ENCODE measurements at places on chromosomes 6 and 20.

GRCh38 chr6:100460650-100461204 lies 4.0 kb downstream of the SIM1 start:
- DNase-seq = no peak

DNA sequence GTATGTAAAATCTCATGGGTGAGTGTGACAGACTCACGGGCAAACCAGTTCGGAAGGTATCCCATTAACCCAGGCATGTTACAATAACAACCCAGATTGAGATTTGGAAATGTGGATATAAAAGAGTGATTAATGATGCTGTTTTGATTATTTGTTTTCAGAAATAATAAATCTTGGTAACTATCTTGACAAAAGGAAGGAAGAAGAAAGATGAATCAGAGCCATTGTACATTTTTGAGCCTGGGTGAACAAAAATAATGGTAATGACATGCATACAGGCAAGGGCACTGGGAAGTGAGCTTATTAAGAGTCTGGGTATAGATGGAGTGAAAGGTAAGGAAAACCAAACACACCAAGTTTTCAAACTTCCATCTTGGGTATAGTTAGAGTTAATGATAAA lies 862.0 kb downstream of the PHF3 start:
- no peak for DNase-seq

GRCh38 chr6:27795697-27796494 lies 116.3 kb downstream of the OR2B2 start:
- peak; percentile 71 for DNase-seq

GRCh38 chr6:136753624-136754023 lies 38.7 kb downstream of the MAP3K5 start:
- DNase-seq = peak; percentile 56

GRCh38 chr20:62458275-62459251 lies 17.2 kb downstream of the GATA5 start:
- no peak for DNase-seq

DNA sequence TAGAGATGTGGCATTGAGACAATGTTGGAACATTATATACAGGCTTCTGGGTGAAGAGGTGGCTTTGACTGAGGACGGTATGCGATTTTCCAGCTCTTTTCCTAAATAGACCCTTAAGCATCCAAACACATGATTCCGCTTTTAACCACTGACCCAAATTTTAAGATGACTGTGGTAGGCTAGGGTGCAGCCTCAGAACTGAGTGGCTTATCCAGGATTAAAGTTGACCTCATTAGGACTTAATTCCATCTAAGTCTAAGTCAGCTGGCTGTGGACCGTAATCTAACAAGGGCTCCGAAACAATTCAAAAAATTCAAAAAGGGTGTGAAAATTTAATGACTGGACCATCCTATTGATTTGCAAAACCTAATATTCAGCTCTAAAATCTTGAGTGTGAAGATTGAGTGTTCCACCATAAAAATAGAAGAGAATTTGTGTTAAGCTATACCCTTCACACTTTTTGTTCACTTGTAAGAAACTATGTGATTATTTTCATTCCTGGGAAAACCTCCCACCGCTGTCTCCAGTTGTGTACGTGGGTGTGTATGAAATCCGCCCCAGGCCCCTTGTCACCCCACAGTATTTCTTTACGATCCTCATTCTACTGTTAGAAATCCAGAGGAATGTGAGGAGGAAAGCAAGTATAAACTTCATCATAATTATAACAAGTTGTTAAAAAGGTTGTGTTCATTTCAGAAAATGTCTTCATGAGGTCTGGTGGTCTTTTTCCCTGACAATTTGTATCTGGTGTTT lies 2.7 kb downstream of the PCMTD2 start:
- no peak for DNase-seq

- DNase-seq = no peak
Observed at GRCh38 chr6:83637953-83638352, 70.9 kb downstream of the SNAP91 start.

GRCh38 chr6:110053395-110054240 lies 75.5 kb downstream of the GPR6 start:
- no peak for DNase-seq

DNA sequence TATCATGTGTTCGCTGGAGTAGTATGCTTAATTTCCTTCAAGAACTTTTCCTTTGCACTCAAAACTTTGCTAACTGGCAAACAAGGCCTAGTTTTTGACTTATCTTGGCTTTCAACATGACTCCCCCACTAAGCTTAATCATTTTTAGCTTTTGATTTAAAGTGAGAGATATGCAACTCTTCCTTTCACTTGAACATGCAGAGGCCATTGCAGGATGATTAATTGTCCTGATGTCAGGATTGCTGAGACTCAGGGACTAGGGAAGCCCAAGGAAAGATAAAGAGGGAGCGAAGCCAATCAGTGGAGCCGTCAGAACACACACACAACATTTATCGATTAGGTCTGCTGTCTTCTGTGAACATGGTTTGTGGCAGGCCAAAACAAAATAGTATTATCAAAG lies 491.4 kb downstream of the CBLN4 start:
- DNase-seq = no peak

- DNase-seq = no peak
Observed at GRCh38 chr6:163260111-163260895, 154.2 kb upstream of the QKI start.

DNA sequence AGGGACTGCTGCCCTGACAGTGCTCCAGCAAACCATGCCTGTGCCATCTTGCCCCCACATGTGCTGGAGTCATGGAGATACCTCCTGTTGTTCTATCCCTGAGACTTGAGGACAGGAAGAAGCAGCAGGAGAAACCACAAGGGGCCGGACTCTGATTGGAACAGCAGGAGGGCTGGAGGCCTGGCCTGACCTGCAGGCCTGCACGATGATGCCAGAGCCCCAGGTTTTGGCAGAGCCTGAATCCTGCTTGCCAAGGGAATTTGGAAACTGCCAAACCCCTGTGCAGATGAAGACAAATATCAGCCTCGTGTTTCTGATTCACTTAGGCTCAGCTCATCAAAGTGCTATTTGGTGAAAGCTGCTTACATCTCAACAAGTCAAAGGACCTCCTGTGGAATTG lies 177.6 kb downstream of the MAFB start:
- no peak for DNase-seq

DNA sequence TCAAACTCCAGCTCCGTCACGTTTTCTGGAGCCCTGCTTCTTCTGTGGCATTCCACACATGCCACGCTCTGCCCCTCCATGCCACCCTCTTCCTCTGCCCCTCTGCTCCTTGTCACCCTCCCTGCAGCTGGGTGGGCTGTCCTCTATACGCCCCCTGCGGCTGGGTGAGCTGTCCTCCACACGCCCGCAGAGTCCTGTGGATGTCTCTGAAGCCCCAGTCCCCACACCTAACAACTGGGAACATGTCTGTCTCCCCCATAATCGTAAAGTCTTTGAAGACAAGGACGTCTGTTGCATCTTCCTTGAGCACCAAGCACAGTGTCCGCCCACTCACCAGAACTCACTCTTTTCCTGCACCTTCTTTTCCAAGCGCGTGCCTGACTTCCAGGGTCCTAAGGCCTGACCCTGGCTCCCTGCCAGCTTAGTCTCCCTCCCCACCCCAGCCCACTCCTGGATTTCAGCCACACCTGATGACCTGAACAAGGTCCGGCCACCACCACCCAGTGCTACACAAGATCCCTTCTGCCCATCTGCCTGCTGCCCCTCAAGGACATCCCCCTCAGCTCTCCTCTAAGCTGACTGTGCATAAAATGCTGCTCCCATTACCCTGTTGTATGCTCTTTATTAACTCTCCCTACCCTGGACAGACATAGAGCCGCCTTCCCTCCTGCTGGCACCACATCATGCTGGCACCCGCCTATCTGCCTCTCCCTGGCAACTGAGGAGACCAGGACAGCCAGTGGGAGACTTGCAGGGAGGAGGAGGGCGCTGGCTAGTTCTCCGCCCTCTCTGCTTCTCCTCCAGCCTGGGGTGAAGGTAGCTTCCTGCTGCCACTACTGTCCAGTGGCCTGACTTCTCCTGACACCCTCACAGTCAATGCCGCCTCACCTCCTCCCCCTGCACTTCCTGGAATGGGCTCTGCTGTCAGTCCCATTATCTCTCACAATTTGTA lies 10.7 kb upstream of the PRR18 start:
- no peak for DNase-seq

- no peak for DNase-seq
Observed at GRCh38 chr20:13271098-13271497, 50.0 kb downstream of the ISM1 start.

- no peak for DNase-seq
Observed at GRCh38 chr6:33652002-33652401, 30.9 kb downstream of the ITPR3 start.

GRCh38 chr6:2977799-2978590 lies 6.6 kb upstream of the SERPINB6 start:
- no peak for DNase-seq

DNA sequence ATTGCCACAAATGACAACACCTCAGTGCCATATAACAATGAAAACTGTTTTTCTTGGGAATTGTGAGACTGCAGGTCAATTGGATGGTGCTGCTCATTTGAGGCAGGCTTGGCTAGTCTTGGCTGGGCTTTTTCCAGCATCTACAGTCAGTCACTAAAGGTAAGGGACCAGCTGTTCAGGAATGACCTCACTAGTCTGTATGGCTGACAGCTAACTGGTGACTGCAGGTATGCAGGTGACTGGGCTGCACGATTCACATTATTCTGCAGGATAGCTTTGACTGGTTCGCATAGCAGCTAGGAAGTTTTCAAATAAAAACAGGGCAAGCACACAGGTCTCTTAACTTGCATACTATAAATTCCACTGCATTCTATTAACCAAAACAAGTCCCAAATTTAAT lies 22.1 kb upstream of the HMGCLL1 start:
- DNase-seq = no peak

Data from naive thymus-derived CD8-positive, alpha-beta T cell (primary cell).